Activated CD4-positive, CD25-positive, alpha-beta regulatory T cell treated with anti-CD3 and anti-CD28 coated beads, Interleukin-2, amount 50 U/mL, for 16 hours (primary cell): ENCODE measurements at places on chromosomes 7 and 10.

- DNase-seq, result no peak
Observed at GRCh38 chr7:8444468-8444769, 11.0 kb downstream of the NXPH1 start.

DNA sequence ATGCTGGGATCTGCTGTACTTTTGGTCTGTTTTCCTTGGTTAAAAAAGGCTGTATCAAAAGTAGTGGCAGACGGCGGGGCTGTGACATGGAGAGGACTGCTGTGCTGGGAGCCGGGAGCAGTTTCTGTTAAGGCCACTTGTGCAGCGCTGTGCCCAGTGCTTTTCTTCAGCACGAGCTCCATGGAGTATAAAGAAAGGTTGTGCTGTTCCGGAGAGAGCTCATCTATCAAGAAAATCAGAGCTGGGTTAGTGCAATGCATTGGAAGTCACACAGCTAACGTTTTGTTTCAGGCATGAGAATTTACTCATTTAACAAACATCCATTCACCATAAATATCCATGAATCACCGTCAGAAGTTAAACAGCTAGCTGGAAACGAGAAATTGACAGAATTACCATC is 62.0 kb downstream of the KIAA1549 start:
- DNase-seq, result no peak

DNA sequence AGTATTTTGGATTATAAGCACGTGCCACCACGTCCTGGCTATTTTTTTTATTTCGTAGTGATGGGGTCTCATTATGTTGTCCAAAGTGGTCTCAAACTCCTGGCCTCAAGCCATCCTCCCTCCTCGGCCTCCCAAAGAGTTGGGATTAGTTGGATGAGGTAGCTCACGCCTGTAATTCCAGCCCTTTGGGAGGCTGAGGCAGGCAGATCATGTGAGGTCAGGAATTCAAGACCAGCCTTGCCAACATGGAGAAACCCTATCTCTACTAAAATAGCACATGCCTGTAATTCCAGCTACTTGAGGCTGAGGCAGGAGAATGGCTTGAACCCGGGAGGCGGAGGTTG is 21.8 kb upstream of the YWHAG start:
- no peak for DNase-seq

DNA sequence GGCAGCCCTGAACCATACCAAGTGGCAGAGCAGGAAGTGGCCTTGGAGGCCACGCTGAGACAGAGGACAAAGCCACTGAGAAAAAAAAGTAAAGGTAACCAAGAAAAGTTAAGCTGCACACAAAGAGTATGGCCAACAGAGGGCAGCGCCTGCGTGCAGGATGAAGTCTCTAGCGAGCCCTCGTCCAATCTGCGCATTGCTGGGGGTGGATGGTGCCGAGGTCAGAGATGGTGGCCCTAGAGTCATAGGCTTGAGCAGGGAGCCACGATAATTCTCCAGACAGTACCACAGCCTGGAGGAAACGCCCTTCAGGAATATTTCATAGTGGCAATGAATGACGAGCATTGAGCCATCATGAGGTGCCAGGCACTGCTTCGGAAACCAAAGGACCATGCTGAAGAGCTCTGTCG is 9.7 kb downstream of the ATP6V0E2 start:
- no peak for DNase-seq

GRCh38 chr7:43697690-43698089 is 31.6 kb downstream of the COA1 start:
- no peak for DNase-seq

GRCh38 chr7:157670490-157671357 is 333.9 kb downstream of the DNAJB6 start:
- DNase-seq, result no peak

- no peak for DNase-seq
Observed at GRCh38 chr10:101286248-101287046, 57.2 kb upstream of the LBX1 start.

- DNase-seq, result no peak
Observed at GRCh38 chr10:55820071-55820470, 541.0 kb downstream of the ZWINT start.

- DNase-seq, result no peak
Observed at GRCh38 chr10:100307684-100308083, 21.2 kb upstream of the BLOC1S2 start.

DNA sequence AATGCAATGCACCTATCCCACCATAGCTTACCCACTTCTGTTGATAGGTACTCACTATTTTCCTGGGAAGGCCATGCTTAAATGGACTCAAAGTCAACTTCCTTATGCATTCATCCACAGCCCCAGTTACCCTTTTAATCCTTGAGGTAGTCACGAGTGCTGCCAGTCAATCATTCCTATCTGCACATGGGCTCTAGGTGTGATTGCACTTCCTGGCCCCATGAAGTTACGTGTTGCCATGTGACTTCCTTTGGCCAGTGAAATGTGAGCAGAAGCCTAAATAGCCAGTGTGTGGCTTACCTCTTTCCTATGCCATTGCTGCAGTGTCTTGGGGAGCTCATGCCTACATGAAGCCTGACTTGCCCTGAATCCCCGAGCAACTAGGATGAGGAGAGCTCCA is 23.5 kb upstream of the EIF5AL1 start:
- no peak for DNase-seq

DNA sequence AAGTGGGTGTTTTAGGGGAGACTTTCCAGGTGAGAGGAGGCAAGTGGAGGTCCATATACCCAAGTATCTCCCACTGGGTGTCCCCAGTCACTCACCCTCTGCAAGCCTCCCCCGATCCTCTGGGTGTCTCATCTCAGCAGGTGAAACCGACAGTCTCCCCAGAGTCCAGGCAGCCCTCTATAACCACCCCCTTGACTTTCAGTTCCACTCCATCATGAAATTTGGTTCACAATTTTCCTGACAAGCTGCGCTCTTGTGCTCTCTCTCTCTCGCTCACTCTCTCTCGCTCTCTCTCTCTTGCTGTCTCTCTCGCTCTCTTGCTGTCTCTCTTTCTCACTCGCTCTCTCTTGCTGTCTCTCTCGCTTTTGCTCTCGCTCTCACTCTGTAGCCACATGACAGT is 8.1 kb upstream of the RABGEF1 start:
- DNase-seq, result no peak

GRCh38 chr7:205115-206010 is 13.0 kb downstream of the FAM20C start:
- no peak for DNase-seq

- DNase-seq, result no peak
Observed at GRCh38 chr10:6579904-6580278, at the start of gene PRKCQ. PRKCQ (minus strand) TSS chr10:6580276; CDS start chr10:6515135, 65,141 bp downstream.

DNA sequence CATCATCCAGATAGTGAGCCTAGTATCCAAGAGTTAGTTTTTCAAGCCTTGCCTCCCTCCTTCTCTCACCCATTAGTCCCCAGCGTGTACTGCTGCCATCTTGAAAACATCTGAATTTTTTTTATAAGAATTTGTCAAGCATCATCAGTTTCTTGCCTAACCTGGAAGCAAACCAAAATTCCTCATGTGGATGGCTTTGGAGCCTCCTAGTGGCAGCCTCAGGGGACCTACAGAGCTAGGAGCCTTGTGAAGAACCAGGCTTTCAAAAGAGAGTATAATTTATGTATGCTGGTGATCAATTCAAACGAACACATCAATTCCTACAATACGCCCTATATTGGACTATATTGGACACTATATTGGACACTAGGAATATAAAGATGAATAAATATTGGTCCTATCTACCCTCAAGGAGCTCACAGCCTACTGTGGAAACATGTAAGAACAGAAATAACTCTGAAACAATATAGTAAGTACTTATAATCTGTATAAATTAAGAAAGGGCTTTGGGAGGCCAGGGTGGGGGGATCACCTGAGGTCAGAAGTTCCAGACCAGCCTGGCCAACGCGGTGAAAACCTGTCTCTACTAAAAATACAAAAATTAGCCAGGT is 63.4 kb downstream of the HPSE2 start:
- DNase-seq, result no peak

DNA sequence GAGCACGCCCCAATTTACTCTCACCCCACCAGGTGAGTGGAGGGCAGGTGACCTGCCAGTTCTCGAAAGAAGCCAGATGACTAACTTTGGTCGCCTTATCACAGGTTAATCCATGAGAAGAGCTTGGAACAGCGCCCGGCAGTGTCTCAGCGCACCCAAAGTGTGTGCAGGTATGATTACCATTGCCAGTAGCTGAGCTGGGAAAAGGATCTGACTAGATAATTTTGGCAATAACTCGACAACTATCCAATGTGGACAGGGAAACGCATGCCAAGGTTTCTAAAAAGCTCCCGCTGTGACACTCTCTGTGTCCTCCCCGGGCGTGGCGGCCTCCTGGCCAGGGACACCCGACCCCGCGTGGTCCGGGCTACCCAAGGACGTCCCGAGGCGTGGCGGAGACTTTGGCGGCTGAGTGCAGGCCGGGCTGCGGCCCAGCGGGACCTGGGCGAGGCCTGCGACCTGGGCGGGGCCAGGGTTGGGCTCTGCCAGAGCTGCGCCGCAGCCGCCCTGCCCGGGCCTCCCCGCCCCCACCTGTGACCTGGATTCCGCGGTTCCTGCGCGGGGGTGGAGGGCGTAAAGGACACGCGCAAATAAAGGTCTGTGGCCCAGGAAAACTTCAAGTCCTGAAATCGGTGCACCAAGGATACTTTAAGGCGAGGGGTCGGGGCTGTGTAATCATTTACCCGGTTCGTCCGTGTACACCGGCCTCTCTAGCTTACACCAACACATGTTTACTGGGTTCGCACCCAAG is 13.7 kb upstream of the WAPL start:
- no peak for DNase-seq

DNA sequence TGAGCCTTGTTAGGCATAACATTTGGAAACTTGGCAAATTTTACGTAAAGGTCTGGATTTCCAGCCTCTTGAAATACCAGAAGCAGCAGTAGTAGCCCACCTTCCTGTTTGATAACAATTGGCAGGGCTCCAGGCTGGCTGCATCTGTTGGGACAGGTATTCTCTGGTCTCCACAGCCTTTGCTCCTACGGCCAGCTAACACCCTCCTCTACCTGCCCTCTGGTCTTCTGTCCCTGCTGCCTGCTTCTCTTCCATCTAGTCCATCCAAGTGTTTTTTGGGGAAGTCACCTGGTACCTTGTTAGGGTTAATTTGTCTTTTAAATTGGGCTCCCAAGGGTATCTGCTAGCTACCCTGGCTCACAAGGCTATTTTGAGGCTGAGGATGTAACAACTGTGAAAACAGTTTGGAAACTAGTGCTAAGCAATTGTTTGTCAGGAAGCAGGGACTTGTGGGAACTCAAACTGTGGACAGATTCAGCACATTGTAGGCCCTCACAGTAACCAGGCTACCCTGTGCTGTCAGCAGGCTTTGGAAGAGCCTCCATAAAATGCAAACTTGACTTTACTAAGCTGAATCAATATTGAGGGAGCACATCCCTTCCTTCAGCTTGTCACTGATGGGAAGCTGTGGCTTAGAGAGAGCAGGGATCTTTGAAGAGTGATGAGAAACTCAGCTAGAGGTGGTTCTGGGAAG is 8.5 kb downstream of the RPS24 start:
- DNase-seq, result no peak

DNA sequence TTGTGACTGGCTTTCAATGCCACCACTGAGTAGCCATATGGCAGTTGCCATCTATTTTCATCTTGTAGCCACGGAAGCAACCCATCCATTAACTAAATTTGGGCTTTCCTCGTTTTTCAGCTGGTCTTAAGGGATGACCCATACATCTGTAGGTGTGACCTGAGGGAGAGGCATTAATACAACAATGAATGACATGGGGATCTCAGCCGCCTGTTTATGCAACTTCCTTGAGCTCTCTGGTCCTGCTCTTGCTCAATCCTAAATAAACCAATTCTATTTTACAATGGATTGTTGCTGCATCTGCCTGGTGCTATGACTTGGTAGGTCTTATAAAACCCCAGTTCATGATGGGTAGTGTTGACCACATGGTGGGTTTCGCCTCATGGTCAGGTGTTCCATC is 21.9 kb upstream of the ADAM22 start:
- no peak for DNase-seq
